ENCODE measurements at places on chromosomes 1 and 21.

DNA sequence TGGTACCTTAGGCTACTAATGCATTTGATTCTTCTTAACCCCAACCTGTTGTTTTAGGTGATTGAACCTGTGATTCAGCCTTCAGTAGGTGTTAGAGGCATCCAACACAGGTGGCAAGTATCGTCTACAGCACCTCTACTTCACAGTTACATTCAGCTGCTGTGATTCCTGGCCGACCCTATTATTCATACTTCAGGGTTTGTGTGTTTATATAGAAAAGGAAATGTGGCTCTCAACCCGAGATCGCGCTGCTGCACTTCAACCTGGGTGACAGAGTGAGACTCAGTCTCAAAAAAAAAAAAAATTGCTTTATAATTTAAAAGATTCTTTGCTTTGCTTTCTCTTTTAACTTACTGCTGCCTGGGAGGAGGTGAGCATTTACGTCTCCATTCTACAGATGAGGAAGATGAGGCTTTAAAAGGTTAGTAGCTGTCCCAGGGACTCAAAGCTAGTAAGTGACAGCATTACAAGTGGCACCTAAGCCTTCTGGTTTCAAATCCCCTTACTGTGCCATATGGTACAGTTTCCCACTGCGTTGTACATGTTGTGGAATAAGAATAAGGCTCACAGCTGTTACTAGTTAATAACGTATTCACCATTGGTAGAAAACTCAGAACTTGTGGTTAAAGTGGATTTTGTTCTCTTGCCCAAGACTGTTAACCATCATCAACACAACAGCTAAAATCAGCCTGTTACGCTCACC, 9.9 kb upstream of the GPR25 start:
- no peak for DNase-seq

GRCh38 chr1:211335522-211336157, 9.0 kb downstream of the TRAF5 start:
- no peak for DNase-seq

- DNase-seq, result no peak
Measured at GRCh38 chr21:16422702-16423101, 692.9 kb downstream of the USP25 start.

- no peak for DNase-seq
Measured at GRCh38 chr1:193418745-193419058, 232.3 kb upstream of the B3GALT2 start.

Data from stimulated activated naive CD8-positive, alpha-beta T cell treated with anti-CD3 and anti-CD28 coated beads, Interleukin-15, Interleukin-2, amounts not matched to agents 100 U/mL and 50 U/mL, for 24 hours (primary cell).